Activated CD4-positive, alpha-beta T cell treated with anti-CD3 and anti-CD28 coated beads, Interleukin-2, amount 10 ng/mL, durations not matched to agents 24 days and 14 days (primary cell): ENCODE measurements at places on chromosomes 5 and 9. TPM values are rescaled to one million over a fixed set of nuclear protein-coding genes. Genes with fewer than 3 reads are reported as not detected.

SEMA4D gene
- 368 and 370 TPM in 2 replicates for total RNA-seq

ELOVL7 gene
- 0.56 and 1.1 TPM in 2 replicates for total RNA-seq

PKD2L2 gene
- not detected in 2 replicates for total RNA-seq

PLCXD3 gene
- total RNA-seq, result not detected in 2 replicates

F2RL2 gene
- total RNA-seq, result not detected in 2 replicates

IL7R gene
- total RNA-seq, result 57.7 and 64.1 TPM in 2 replicates

ANXA2R gene
- 1.1 and 1.2 TPM in 2 replicates for total RNA-seq

SPOCK1 gene
- not detected in 2 replicates for total RNA-seq

ISL1 gene
- total RNA-seq, result not detected in 2 replicates

RHOBTB3 gene
- 0.37 and 0.45 TPM in 2 replicates for total RNA-seq

DNA sequence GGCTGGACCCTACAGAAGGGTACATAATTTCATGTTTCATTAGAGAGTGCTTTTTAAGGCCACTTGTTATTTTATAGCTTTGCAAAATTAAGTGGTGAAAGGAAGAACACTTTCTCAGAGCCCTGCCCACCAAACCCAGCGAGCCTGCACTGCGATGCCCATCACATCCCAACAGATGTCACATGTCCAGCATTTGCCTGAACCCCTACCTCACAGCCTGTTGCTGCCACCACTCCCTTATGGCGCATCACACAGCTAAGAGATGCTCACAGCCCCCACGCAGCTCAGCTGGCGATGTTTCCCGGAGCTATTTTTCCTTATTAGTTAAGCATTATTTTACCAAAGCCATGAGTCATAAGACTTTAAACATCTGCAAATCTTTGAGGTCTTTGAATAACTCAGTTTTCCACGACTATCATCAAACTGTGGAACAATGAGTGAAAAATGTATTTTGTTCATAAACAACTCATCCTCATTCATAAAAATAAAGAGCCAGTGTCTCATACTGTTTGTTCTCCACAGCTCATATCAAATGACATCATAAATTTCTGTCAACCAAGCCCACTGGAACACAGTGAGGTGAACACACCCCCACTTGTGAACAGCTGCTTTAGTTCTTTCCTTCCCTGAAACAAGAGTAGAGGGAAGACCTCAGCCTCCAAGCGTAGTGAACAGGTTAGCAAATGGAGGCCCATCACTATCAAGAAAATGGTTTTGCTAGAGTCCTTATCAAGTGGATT is 104.9 kb downstream of the SYK start:
- no peak overlapping the region for H3K4me3 ChIP-seq
- peaks cover 2% of the 10 kb centered on the region for H3K27me3 ChIP-seq
- H3K36me3 ChIP-seq, result no peaks in the 10 kb centered on the region
- no peak for DNase-seq
- no peaks in the 10 kb centered on the region for H3K4me1 ChIP-seq

GRCh38 chr9:37909326-37909725 is 5.4 kb upstream of the SLC25A51 start:
- peaks cover 9% of the 10 kb centered on the region for H3K4me1 ChIP-seq
- DNase-seq, result no peak
- peaks cover 9% of the 10 kb centered on the region for H3K27me3 ChIP-seq
- H3K4me3 ChIP-seq, result no peak overlapping the region

GRCh38 chr5:119269061-119269944 is 86.5 kb upstream of the TNFAIP8 start:
- H3K27ac ChIP-seq, result peak overlapping the region; percentile 97
- H3K4me3 ChIP-seq, result peak overlapping the region; percentile 95
- H3K36me3 ChIP-seq, result peaks cover 26% of the 10 kb centered on the region
- no peaks in the 10 kb centered on the region for H3K27me3 ChIP-seq
- peaks cover 63% of the 10 kb centered on the region for H3K4me1 ChIP-seq

- H3K4me1 ChIP-seq, result no peaks in the 10 kb centered on the region
- no peaks in the 10 kb centered on the region for H3K36me3 ChIP-seq
- H3K27me3 ChIP-seq, result no peaks in the 10 kb centered on the region
- no peak overlapping the region for H3K27ac ChIP-seq
These were observed 824.5 kb upstream of the WWC1 start for GRCh38 chr5:167466992-167467391.

DNA sequence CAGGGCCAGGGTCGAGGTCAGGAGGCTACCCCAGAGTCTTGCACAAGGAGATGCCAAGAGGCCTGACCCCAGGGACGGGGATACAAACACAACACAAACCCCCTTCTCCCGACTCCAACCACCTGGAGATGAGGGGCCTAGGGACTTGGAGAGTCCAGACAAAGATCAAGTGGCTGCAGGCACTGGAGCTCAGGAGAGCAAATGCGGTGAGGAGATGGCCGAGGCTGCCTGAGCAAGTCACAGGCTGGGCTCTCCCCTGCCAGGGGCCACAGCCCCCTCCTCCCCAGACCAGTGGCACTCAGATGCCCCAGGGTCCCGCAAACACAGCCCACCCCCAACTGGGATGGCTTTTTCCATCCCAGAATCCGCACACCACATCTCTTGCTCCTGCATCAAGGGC is 15.8 kb downstream of the SH3GLB2 start:
- H3K4me1 ChIP-seq, result no peaks in the 10 kb centered on the region
- H3K36me3 ChIP-seq, result peaks cover 25% of the 10 kb centered on the region
- no peaks in the 10 kb centered on the region for H3K27me3 ChIP-seq

- DNase-seq, result no peak
- H3K27me3 ChIP-seq, result peaks cover 4% of the 10 kb centered on the region
- no peak overlapping the region for H3K4me3 ChIP-seq
- no peak overlapping the region for H3K27ac ChIP-seq
These were observed 75.7 kb upstream of the PIK3R1 start for GRCh38 chr5:68139611-68140441.

DNA sequence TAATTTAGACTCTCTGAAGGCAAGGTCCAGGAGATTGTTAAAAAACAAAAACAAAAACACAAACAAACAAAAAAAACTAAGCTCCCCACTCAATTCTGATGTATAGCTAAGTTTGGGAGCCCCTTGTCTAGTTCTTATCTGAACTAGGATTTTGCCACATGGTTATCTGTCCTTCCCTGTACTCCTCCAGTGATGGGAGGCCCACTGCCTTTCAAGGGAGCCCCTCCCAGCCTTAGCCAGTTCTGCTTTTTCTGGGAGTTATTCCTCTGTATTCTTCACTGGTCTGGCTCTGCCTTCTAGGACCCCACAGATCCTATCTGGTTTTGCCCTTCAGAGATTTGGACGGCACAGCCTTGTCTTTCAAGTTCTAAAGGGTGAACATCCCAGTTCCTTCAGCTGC is 2.1 kb upstream of the ALDH1B1 start:
- peaks cover 16% of the 10 kb centered on the region for H3K27me3 ChIP-seq
- H3K4me1 ChIP-seq, result peaks cover 17% of the 10 kb centered on the region
- H3K4me3 ChIP-seq, result no peak overlapping the region
- no peak for DNase-seq
- no peak overlapping the region for H3K27ac ChIP-seq
- H3K36me3 ChIP-seq, result peaks cover 3% of the 10 kb centered on the region

DNA sequence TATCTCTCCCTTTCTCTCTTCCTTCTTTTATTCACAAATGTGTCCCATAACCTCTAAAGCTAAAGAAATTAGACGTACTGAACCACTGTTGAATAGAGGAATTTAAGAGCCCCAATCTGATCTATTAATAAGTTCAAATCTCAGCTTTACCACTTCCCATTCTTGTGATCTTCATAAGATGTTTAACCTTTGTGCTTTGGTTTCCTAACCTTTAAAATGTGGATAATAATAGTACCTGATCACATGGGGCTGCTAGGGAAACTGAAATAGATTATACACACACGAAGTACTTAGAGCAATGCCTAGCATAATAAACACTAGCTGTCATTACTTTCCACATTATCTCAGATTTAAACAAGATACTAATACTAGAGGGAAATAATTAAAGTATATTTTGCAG is 324.3 kb upstream of the SEMA6A start:
- no peaks in the 10 kb centered on the region for H3K4me1 ChIP-seq
- no peak overlapping the region for H3K4me3 ChIP-seq
- no peaks in the 10 kb centered on the region for H3K36me3 ChIP-seq
- H3K27me3 ChIP-seq, result no peaks in the 10 kb centered on the region
- DNase-seq, result no peak
- no peak overlapping the region for H3K27ac ChIP-seq

GRCh38 chr5:40437452-40437861 is 242.3 kb upstream of the PTGER4 start:
- peak; percentile 66 for DNase-seq
- peak overlapping the region; percentile 79 for H3K27ac ChIP-seq
- H3K36me3 ChIP-seq, result no peaks in the 10 kb centered on the region
- H3K4me1 ChIP-seq, result peaks cover 69% of the 10 kb centered on the region
- H3K27me3 ChIP-seq, result no peaks in the 10 kb centered on the region

DNA sequence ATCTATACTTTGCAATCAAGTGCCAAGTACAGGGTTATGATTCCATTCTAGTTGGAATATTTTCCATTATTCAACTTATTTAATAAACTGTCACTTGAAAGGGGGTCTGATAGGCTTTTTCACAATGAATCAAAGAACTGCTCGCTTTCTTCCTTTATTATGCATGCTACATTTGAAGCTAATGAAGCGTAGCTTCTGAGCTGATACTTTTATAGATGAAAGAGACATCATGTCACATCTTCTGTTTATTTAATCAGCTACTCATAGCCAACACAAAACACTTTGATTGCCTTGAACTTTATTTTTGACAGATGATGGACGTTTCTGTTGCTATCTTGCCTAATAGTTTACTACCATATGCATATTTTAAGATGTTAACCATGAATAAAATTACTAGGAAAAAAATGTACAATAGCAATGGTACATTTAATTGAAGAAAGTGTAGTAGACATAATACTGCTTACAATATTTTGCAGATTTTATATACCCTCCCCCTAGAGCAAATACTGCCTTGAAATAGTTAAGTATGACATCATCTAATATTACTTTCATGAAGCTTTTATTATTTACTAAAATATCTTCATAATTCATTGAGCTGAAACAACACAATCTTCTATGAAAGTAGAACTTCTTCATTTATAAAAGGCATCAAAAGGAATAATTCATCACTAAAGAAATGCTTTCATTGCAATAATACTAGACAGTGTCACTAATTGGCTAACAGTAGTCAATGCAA is 529.3 kb upstream of the TYRP1 start:
- no peak overlapping the region for H3K27ac ChIP-seq
- H3K36me3 ChIP-seq, result no peaks in the 10 kb centered on the region
- H3K27me3 ChIP-seq, result no peaks in the 10 kb centered on the region

DNA sequence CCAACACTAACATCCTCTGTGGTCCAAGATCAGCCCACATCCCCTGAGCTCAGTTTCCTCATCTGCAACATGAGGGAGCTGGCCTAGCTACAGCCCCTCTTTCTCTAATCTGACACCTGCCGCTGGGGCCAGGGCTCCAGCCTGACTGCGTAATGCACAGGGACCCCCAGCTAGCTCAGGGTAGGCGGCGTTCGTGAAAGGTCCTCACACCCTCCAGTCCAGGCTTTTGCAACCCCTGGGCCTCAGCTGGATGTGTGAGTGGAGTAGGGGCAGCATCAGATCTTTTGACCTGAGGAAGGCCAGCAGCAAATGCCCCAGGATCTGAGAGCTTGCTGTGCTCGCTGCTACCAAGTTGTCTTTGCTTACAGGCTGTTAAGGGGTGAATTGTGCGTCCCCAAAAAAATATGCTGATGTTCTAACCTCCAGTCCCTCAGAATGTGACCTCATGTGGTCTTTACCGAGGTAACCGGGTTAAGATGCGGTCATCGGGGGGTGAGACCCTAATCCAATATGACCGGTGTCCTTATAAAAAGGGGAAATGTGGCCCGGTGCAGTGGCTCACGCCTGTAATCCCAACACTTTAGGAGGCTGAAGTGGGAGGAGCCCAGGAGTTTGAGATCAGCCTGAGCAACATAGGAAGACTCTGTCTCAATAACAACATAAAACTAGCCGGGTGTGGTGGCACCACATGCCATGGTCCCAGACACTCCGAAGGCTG is 47.8 kb downstream of the PLPP7 start:
- peaks cover 6% of the 10 kb centered on the region for H3K4me1 ChIP-seq
- DNase-seq, result no peak
- no peak overlapping the region for H3K27ac ChIP-seq

GRCh38 chr9:70672161-70672649 is 257.7 kb upstream of the KLF9 start:
- H3K27me3 ChIP-seq, result peaks cover 5% of the 10 kb centered on the region
- H3K36me3 ChIP-seq, result no peaks in the 10 kb centered on the region

DNA sequence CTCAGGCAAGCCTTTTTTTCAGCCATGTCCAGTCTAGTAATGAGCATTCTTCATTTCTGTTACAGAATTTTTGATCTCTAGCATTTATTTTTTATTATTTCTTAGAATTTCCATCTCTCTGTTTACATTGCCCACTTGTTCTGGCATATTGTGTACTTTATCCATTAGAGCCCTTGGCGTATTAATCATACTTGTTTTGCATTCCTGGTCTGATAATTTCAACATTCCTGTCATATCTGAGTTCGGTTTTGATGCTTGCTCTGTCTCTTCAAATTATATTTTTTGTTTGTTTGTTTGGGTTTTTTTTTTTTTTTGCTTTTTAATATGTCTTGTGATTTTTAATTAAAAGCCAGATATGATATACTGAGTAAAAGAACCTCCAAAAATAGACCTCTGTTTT is 23.0 kb upstream of the JAK2 start:
- no peak overlapping the region for H3K27ac ChIP-seq
- no peaks in the 10 kb centered on the region for H3K27me3 ChIP-seq
- no peak for DNase-seq

DNA sequence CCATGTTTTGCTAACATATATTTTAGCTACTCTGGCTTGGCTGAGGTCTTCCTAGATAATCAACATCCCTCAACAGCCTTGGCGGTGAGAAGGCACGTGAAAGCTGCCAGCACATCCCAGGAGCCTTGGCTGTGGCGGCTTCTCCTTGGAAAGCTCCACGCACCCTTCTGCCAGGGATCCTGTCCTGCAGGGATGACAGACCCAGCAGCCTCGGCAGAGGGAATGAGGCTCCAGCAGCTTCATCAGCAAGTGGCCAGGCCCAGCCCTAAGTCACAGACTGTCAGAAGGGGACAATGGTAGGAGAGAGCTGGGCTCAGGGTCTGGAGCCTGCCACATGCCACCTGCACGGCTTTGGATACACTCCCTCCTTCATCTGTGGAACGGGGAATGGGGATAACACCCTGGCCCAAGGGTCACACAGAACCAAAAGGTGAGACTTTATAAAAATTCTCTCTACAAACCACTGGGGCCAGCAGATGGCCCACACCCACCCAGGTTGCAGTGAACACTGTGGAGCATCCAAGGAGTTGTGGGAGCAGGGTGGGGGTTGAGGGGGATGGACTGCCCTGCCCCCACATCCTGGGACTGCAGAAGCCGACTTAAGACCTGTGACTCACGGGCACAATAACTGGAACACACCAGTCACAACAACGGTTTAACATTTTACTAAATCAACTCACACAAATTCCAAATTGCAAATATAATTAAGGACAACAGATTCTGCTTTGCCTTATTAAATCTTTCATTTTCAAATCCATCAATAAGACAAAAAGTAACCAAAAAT is 65.1 kb downstream of the MACROH2A1 start:
- peaks cover 10% of the 10 kb centered on the region for H3K4me1 ChIP-seq
- no peak for DNase-seq
- H3K27ac ChIP-seq, result no peak overlapping the region
- H3K27me3 ChIP-seq, result no peaks in the 10 kb centered on the region
- H3K4me3 ChIP-seq, result no peak overlapping the region
- peaks cover 37% of the 10 kb centered on the region for H3K36me3 ChIP-seq
